ENCODE measurements at places on chromosomes 7 and 10. TPM values are rescaled to one million over a fixed set of nuclear protein-coding genes. Genes with fewer than 3 reads are reported as not detected.

Gene DDC
- not detected for total RNA-seq

DNA sequence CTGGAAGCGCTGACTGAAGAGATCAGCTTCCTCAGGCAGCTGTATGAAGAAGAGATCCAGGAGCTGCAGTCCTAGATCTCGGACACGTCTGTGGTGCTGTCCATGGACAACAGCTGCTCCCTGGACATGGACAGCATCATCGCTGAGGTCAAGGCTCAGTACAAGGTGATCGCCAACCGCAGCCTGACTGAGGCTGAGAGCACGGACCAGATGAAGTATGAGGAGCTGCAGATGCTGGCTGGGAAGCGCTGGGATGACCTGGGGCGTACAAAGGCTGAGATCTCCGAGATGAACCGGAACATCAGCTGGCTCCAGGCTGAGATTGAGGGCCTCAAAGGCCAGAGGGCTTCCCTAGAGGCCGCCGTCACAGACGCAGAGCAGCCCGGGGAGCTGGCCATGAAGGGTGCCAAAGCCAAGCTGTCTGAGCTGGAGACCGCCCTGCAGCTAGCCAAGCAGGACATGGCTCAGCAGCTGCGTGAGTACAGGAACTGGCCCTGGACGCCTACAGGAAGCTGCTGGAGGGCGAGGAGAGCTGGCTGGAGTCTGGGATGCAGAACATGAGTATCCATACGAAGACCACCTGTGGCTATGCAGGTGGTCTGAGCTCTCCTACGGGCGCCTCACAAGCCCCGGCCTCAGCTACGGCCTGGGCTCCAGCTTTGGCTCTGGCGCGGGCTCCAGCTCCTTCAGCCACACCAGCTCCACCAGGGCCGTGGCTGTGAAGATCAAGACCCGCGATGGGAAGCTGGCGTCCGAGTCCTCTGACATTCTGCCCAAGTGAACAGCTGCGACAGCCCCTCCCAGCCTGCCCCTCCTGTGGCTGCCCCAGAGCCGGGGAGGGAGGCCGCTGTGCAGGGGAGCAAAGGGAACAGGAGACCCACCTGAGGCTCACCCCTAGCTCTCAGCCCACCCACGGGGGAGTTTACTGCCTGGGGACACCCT, 24.9 kb upstream of the AMPH start:
- no peak for DNase-seq

DNA sequence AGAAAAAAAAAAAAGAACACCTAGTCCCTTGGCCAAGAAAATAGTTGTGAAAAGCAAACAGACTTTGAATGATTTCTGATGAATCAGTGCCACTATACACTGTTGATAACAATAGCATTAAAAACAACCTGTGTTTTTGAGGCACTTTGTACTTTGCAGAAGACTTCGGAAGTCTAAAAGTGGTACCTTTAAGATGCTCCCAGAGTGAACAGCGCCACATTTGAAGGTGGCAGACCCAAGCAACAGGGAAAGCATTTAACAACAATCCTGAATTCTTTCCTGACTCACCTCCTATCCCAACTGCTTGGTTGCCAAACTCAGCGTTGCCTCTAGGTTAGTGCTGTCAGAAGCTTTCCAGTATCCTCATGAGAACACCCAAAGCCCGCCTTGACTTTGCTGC, 102.5 kb upstream of the CCDC6 start:
- DNase-seq = no peak

DNA sequence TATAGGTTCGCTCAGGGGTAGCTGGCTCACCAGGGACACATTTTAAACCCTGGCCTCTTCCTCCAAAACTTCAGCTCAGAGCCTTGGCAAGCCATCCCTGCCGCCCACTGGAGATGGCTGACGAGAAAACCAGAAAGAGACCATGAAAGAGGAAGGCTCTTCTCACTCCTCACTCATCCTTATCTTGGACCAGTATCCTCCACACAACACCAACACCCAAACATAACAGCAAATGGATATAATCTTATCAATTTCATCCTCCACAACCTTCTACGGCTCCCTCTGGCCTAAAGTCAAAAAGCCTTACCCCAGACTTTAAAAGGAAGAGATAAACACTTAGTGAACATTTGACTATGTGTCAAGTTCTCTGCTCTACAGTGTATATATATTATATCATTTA, 26.9 kb downstream of the DLG5 start:
- DNase-seq = no peak

DNA sequence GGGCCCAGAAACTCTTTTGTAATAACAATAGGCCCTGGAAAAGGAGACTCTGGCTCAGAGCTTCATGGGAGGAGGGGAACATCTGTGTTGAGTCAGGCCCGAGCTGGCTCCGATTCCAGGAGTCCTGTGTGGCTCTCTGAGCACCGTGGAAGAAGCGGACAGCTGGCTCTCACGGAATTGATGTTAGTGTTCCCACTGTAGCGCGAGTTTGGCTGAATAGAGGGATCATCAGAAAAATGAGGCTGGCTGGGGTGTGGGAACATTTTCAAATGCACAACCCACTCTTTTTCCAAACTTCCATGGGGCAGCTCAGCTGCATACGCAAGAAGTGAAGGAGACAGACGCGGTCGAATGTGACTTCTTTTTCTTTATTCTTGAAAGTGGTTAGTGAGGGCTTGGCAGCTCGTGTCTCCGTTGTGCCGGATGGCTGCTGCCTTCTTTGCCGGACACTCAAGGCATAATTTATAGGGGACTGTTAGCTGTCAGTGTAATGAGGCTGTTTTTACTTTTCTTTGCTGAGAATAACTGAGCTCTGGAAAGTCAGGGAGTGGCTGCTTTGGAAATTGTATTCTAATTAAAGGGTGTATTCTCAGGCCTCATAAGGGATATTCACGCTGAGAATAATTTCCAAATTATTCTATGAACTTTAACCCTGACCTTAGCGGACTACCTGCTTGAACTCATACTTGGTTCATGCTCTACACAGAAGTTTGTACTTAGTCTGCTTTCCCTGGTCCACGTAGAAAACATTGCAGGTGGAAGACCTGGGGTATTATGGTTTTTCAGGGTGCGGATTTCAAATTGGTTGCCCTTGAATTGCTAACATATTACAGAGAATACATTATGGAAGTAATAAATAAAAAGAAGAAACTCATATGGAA, 23.1 kb downstream of the MDFIC start:
- peak; percentile 98 for DNase-seq

DNA sequence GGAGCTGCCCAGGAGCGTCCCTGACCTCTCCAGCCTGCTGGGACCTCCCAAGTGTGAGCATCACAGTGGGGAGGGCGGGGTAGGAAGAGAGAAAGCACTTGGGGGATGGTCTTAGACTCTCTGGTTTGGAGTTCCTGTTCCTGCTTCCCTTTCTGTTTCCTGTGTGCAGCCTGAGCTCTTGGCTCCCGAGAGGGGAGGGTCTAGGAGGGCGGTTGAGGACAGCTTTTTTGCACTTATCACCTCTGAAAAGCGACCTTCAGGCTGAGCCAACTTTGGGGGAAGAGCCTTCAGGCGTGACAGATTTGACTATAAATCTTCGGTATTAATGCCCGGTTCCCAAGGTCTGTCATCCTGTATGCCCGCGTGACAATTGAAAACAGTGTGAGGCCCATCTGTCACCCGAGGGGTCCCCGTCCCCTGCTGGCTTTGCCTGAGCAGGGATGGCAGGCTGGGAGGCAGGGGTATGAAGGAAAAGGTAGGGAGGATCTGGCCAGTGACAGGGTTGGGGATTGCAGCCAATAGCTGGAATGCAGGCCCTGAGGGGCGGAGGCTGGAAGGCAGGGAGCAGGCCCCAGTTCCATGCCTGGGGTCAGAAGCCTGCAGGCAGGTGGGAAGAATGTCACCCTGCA, 78.6 kb downstream of the CDH23 start:
- DNase-seq = no peak

Gene WDR86
- total RNA-seq = 13.1 TPM

DNA sequence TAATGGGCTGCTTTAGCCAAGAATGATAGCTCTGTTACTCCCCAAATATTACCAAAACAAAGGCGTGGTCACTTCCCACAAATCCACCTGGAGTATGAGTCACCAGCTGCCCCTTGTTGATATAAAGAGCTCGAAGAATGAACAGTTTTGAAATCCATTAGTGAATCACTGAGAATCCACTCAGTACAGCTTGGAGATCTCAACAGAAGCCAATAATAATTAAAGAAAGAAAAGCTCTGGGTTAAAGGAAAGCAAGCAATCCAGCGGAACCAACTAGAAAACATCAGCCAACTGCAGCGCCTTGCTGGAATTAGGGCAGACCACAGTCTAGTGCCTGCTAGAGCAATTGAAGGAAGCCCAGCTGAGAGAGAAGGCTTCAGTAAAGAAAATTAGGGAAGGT, 576.0 kb upstream of the C7orf33 start:
- peak; percentile 15 for DNase-seq

DNA sequence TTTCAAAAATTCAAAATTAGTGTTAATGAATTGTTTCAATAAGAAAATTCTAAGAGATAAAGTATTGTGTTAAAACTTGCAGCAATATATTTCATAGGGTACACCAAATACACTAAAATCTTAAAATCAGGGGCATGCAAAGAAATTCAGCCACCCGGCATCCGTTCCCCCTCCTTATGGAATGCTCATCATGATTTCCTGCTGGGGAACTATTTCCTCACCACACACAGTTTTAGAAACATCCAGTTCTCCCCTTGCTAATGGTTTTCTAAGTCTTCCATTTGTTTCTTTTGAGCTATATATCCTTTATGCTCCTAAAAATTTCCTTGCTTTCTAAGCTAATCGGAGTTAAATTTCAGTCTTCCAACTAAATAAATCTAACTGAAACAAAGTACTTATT, 60.7 kb downstream of the CHCHD3 start:
- DNase-seq = no peak

DNA sequence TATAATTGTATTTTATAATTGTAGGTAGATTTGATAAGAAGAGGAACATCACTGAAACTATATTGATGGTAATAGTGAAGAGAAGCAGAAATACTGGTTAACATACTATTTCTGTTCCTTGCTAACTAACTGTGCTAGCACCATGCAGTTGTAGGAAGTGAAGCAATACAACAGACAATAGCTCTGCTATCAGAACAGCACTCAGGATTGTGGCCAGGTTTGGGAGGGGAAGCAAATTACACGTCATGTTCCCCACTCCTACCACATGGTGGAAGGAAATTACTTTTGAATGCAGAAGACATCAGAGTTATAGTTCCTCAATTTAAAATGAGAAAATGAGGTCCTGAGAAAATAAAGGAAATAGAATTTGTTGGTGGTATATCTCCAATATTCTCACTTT, 151.1 kb downstream of the DGKB start:
- DNase-seq = no peak

Gene JCAD
- 26.1 TPM for total RNA-seq

Gene SPDYE1
- total RNA-seq = not detected

DNA sequence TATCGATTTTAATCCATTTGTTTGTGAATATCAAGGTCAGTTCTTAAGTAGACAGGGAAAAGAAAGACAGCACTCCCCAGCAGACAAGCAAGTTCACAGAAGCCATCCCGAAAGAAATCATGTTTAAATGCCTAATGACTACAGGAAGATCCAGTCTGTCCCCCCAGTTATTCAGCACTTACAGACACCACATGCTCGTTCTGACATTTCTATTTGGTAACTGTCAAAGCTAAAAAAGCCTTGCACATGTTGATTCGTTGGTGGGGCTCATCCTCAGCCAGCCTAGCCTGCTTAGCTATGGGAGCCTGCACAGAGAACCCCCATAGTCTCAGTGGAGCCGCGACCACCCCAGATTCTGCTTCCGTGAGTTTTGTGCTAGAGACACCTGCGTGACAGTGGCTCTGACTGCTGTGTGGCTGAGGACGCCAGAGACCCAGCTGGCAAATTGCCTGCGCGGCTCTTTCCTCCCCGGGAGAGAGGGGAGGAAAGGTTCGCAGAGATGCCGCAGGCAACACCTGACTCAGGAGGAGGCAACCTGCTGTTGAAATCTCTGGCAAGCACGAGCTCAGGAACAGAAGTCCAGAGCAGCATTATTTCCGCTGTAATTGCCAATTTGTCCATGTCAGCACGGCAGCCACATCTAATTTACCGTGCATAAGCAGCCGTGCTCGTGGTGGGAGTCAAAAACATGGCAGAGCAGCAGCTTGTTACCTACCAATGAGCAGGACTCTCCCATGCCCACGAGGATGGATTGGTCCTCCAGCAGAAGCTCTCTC, 194.2 kb downstream of the GPAM start:
- peak; percentile 7 for DNase-seq

Gene NPSR1
- not detected for total RNA-seq

- peak; percentile 17 for DNase-seq
These were observed 113.1 kb upstream of the IGFBP3 start for GRCh38 chr7:46034056-46034768.

GRCh38 chr10:86661161-86662025, 6.9 kb upstream of the LDB3 start:
- DNase-seq = no peak

- peak; percentile 93 for DNase-seq
These were observed at the start of gene CALD1 for GRCh38 chr7:134778941-134779740. TSS of gene CALD1 (plus strand) at chr7:134779634. CDS start at chr7:134867734, 88,100 bp downstream.

- DNase-seq = no peak
These were observed 47.5 kb downstream of the BMPER start for GRCh38 chr7:33952824-33953223.

Gene MRLN
- 120 TPM for total RNA-seq

Gene DPYSL4
- total RNA-seq = 2.2 TPM

Gene CREB5
- 30.5 TPM for total RNA-seq

GRCh38 chr10:18217577-18217976, 77.4 kb downstream of the CACNB2 start:
- DNase-seq = no peak

GRCh38 chr7:35253710-35254495, at the start of gene TBX20:
TSS of gene TBX20 (minus strand) at chr7:35254100. CDS start at chr7:35253620, 480 bp downstream.
- peak; percentile 69 for DNase-seq

Gene TFPI2
- 2.6 TPM for total RNA-seq

- no peak for DNase-seq
These were observed 96.4 kb downstream of the KCNMA1 start for GRCh38 chr10:77541247-77541646.

DNA sequence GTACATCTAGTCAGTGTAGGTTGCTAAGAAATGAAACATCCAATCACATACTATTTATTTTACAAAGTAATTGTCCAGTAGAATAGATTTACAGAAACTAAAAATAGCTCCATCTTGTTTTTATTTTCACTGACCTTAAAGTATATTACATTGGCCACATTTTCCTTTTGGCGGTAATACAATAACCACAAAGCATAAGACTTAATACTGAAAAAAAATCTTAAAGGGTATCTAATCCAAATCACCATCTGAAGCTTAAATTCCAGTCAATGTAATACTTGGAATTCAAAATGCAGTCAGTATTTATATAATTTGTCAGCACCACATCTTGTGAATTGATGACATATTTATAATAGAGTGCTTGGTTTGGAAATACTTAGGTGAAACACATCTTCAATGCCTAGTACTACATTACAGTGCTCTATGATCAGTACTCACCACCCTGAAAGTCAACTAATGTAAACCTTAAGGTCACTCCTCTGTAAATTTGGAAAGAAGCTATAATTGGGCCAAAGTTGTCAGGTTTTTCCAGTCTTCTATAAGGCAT, 8.9 kb downstream of the ANKMY2 start:
- peak; percentile 66 for DNase-seq

Gene METTL2B
- 31.3 TPM for total RNA-seq
